ENCODE measurements at places on chromosomes 7 and 10.

DNA sequence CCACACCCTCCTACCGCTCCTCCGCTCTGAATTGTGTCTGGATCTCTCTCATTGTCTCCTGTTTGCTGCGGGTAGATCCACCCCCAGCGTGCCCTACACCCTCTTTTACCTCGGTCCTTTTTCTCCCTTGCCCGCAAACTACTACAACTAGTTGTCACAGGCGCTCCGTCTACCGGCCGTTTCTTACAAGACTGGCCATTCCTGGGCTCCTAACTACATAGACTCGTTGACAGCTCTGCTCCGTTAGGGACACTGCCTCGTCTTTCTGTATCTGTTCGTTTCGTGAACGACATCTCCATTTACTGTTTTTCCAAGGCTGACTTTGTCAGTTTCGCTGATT is 786 bp downstream of the TAF3 start:
- peak; percentile 2 for DNase-seq

GRCh38 chr7:107917763-107918651 is 27.0 kb downstream of the DLD start:
- no peak for DNase-seq

DNA sequence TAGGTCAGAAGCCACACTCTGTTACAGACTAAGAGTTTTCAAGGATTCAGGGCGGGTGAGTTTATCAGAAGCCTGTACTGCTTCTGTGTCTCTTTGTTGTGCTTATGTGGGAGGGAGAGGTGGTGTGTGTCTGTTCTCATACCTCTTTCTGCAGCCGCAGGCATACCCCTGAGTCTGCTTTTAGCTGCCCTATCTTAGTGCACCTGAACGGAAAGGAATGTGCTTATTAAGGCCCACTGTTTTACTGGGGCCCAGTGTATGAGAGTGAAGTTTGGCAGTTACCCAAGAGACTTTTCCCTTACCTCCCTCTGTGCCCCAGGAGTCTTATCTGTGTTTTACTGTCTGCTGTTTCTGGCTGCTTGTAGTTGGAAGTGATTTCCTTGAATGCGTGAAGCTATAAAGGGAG is 104.3 kb downstream of the TYW1 start:
- no peak for DNase-seq

- DNase-seq, result no peak
These were observed 369.5 kb downstream of the PHF14 start for GRCh38 chr7:11343136-11343535.

- DNase-seq, result peak; percentile 62
These were observed 17.8 kb downstream of the SCD start for GRCh38 chr10:100364735-100365391.

DNA sequence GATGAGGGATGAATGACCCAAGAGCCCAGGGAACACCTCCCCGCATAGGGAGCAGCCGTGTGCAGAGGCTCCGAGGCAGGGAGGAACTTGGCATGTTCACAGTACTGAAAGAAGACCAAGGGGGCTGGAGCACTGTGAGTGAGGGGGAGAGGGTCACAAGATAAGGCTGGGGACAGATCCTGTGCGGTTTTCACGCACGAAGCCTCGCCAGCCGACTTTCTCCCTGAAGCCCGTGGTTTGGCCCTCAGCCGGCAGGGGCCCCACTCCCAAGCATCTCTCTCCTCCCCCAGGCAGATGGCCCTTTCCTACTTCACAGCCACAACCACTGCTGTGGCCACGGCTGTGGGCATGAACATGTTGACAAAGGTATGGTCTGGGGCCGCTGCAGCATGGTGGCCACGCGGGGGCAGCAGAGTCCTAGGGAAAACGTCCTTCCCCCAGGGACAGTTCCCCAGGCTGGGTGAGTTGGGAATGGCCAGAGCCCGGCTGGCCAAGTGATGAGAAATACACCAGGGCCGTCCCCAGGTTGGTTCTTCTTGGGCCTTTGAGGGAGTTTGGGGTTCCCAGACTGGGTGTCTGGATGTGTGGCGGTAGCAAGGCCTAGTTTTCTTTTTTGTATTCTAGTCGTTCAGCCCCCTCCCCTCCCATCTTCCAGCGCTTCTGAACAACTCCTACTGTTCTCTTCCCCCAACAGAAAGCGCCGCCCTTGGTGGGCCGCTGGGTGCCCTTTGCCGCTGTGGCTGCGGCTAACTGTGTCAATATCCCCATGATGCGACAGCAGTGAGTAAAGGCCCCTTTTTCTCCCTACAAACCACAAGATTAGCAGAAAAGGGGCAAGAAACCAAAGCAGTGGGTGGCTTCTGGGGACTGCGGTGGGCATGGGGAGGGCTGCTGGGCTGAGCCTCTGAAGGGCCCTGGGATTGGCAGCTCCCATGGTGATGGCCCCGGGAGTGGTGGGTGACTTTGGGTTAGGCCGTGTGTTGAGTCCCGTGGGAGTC is 14.4 kb upstream of the WBP1L start:
- DNase-seq, result no peak

GRCh38 chr10:43707770-43708169 is 59.1 kb upstream of the ZNF32 start:
- DNase-seq, result no peak

All from NCI-H2171 treated with DMSO at 0.1 percent for 48 hours (cell line).